Cortex of kidney (tissue), 1 donor: ENCODE measurements at places on chromosomes 7 and 10.

GRCh38 chr7:99039384-99039891 is 104.5 kb downstream of the SMURF1 start:
- DNase-seq = no peak

- no peak for DNase-seq
Measured at GRCh38 chr7:127708788-127709187, 56.8 kb downstream of the SND1 start.

GRCh38 chr10:79025199-79025832 is 43.5 kb upstream of the ZMIZ1 start:
- no peak for DNase-seq

DNA sequence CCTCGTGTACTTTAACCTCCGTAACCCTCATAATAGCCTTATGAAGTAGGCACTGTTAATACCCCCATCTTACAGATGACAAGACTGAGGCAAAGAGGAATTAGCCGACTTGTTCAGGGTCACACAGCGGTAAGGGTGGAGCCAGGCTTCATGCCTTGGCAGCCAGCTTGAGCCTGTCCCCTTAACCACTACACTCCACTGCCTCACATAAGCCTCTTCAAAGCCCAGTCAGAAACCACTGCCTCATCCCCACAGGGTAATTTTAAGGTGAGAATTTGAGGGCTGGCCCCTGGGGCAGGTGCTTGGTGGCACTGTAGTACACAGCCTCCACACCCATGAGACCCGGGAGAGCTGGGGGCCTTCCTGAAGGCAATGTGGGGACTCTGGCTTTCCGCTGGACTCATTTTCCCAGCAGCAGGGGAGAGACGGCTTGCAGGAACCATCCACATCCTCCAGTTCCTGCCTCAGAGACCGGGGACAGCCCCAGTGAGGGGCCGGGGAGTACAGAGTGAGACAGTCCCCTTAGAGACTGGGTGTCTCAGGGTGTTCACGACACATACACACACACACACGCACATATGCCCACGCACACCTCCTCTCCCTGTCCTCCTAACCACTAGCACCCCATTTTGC is 7.6 kb upstream of the C10orf105 start:
- DNase-seq = no peak

DNA sequence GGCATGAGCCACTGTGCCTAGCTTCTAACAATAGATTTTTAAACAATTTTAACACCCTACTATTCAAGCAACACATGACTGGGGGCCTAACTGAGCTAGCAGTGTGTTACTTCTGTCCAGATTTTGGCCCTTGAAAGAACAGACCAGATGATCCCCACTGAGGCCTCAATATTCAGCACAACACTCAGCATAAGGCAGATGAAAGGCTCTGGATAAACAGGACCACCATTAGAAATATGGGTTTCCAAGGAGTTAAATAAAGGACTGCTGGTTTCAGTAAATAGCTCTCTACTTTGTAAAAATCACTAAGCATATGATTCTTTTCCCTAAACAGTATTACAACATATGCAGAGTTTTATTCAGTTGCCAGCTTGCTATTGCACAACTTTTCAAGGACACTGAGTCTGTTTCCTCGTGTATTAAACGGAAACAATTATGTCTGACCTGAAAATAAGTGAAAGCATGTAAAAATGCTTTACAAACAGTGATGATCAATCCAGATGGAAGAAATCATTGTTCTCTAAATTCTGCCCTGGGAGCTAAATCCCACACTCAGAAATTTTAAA is 23.8 kb upstream of the FZD1 start:
- DNase-seq = no peak

- no peak for DNase-seq
Measured at GRCh38 chr10:116756277-116756676, 13.9 kb upstream of the HSPA12A start.

GRCh38 chr7:24191362-24191761 is 92.6 kb upstream of the NPY start:
- no peak for DNase-seq

GRCh38 chr10:92811986-92812385 is 36.3 kb upstream of the EXOC6 start:
- no peak for DNase-seq

DNA sequence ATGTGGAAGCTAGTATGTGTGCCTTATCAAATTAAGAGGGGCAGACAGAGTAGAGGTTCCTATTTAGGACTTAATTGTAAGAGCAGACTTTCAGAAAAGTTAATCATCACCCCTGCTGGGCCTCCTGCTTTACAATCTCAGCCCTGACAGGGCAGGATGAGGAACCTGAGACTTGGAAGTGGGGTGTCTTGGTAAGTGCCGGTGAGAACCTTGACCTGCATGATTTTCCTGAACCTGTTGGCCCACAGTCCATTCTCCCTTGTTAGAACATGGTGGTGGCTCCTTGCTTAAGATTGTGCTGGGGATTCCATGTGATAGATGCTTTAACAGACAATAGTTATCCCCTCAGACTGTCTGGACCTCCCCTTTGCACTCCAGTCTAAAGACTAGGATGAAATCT is 141.7 kb upstream of the TMEM72 start:
- no peak for DNase-seq

GRCh38 chr10:121369616-121370015 is 228.6 kb downstream of the FGFR2 start:
- DNase-seq = no peak

DNA sequence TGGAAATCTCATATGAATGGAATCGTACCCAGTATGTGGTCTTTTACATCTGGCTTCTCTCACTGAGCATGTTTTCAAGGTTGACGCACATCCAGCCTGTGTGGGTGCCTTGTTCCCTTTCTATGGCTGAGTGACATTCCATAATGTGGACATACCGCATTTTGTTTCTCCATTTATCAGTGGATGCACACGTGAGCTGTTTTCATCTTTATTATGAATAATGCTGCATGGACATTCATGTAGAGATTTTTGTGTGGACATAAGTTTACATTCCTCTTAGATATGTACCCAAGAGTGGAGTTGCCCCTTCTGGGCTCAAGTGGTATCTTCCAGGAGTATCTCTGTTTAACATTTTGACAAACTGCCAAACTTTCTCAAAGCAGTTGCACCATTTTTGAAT is 1.3 kb upstream of the SCART1 start:
- DNase-seq = no peak

DNA sequence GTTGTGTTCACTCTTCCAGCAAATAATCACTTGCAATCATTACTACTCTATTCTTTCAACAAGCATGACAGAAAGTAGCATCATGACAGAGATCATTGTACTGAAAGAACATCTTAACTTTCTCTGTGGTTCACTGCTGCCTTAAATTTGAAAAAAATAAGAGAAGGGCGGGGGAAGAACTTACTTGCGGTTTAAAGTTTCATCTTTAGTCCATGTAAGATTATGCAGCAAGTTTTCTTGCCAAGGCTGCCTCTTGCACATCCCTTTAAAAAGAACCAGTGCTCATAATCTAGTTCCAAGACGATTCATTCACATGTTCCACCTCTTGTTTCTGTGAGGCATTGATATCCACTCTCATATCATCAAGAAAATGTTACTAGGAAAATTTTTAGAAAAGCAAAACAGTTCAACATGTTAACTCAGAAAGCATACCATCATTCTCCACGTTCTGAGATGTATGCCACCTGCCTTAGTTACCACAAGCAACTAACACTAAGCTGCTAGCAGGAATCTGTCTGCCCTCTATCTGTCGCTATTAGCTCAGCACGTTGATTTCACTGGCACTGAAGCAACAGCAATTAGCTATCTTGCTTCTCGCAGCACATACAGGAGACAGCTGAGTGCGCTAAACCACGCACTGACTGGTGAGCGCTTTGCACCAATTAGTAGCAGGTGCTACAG is at the start of gene PCDH15:
Gene PCDH15, minus strand, starts transcription at position 491 of the 681 bp plus-strand sequence. CDS start 136,969 bp downstream, outside the sequence.
- DNase-seq = no peak

DNA sequence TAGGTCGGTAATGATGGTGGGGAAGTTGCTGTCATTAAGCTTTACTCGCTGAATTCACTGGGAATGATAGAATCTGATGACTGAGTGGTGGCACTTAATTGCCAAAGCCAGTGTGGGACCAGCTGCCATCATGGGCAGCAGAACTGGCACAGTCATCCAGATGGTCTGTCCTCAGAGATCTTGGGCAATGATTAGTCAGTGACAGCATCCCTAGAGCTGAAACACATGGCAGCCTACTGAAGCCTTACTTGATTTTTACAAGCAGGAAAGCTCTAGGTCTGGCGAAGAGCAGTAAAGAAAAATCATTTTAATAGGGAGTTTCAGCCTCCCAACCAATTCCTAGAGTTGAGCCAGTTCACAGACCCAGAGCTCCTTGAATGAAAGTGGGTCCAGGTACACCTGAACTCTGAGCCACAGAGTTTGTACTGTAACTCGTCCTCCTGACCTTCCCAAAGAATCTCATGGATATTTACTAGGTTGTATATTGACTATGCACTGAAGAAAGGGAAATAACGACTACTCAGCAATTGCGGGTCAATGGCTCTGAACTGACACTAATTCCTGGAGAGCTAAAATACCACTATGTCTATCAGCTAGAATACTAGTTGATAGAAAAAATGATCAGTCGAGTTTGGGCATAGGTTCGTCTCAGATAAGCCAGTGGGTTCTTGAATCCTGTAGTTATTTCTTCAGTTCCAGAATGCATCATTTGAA is 4.4 kb upstream of the ASB13 start:
- no peak for DNase-seq

DNA sequence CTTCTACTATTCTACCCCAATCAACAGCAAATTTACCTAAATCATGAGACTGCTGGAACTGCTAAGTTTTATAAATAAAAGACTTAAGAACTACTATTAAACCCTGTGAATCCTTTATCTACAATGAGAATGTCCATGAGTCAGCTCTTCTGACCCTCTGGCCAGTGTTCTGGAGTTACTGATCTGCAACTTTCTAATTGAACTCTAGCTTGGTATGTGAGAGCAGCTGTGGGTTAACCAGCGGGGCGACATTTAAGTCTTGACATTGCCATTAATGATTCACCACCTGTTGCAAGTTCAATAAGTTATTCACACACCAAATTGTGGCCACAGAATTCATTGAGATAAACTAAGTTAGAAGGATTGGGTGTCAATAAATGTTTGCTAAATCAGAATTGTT is 359.8 kb downstream of the PCDH15 start:
- no peak for DNase-seq

DNA sequence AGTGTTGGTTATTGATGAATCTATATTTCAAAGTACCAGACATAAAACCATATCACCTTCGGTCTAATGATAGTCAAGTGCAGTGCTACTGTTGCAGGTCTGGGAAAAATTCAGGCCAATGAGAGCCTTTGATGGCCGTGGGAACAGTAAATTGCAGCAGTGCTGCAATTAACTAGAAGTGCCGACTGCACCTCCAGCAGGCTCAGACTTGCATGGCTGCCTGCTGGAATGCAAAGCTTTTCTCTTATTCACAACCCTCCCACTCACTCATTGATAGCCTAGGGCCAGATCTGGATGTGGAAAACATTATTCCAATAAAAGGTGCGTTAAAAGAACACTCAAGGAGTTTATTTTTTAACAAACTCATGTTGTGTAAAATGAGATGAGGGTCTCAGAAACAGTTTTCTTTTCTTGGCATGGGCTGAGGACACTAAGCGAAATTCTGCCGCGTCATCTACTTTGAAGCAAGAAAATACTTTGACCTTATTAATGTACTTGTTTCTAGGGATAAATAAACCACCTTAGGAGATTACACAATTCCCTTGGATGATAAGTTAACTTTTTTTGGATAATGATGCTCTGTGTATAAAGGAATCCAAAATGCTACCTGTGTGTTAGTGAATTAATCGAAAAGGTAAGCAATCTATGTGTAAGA is 17.1 kb downstream of the PLXDC2 start:
- DNase-seq = no peak

GRCh38 chr7:29035044-29035740 is 77.1 kb upstream of the TRIL start:
- DNase-seq = no peak

- no peak for DNase-seq
Measured at GRCh38 chr7:97174303-97174702, 56.8 kb downstream of the SDHAF3 start.

DNA sequence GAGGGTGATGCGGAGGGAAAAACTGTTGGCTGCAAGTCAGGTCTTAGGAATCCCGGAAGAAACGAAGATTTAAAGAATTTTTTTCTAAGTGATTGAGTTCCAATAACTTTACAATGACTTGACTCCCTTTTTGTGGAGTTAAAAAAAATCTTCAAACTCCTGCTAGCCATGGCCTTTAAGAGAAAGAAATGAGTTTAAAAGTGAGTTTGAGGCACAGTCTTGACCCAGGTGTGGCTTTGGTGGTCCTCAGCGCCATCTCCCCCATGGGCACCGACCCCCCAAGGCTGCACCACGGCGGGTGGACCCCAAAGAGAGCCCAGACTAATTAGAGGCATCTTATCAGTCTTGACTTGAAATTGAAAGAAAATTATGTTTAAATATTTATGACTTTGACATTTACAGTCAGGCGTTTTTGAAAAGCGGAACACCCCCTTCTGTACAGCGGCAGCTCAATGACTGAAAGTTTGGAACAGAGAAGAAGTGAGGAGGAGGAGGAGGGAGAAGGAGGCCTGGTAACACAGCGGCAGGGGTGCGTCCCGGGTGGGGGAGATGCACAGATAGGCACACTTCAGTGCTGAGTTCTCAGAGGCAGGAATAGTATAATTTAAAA is 349.6 kb downstream of the DNAJB6 start:
- no peak for DNase-seq

- DNase-seq = no peak
Measured at GRCh38 chr7:19747740-19748339, 25.6 kb downstream of the TMEM196 start.

DNA sequence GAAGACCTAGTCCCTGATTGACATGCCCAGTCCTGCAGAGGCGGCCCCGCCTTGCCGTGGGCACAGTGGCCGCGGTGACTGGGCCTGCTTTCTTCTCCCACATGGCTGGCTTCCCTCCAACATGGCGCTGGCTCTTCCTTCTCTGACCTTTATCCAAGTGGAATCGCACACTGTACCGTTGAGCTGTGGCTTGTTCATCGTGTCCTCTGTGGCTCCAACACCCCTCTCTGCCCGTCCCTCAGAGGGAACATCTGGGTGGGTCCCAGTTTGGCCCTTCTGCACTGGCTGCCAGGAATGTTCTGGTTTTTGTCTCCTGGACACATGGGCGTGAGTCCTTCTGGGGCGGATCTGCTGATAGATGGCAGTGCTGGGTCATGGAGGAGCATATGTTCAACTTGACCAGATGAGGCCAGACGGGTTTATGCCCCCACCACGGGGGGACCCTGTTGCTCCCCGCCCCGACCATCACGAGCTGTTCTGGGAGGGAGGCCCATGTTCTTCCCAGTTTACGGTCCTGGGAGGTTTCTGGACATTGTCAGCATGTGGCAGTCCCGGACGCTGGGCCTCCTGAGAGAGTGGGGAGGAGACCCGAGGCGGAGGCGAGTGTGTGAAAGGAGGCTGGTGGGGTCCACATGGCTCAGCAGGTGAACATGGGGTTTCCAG is 63.5 kb downstream of the LHPP start:
- no peak for DNase-seq

DNA sequence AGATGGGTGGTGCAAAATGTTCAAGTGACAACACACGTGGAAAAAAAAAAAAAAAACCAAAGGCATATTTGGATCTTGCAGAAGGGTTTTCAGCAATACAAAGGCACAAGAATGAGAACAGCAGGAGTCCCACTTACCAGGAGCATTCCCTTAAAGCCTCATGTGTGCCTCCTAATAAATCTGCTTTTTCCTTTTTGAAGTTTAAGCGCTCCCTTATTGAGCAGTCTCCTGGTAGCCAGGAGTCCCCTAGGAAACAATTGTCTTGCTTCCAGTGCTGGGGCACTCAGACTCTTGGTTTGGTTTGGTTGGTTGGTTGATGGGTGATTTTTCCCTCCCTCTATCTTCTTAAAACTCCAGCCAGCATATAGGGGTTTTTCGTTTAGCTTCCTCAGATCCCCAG is 321.8 kb upstream of the NFE2L3 start:
- DNase-seq = no peak
